ENCODE measurements at places on chromosomes 1 and 21.

- peak; percentile 27 for DNase-seq
Measured at GRCh38 chr1:153648000-153648643, 10.4 kb upstream of the SNAPIN start.

DNA sequence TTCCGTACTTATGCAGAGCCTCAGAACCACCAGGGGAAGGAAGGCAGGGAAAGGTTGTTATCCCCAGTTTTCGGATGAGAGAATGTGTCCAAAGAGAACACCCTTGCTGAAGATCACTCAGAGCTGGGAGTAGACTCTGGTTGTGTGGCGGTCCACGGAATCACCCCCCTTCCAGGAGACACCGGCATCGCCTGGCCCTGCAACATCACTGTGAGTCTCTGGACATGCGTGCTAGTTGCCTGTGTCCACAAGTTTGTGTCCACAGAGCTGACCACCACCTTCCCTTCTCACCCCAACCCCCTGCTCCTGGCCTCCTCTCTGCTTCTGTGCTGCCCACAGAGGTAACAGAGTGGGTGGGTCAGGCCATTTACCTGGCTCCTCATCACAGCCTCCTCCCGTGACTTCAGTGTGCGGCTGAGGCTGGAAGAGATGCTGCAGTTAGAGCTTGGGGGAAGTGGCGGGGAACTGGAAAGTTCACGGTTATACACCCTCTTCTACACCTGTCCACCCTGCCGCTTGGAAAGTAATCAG, 7.3 kb downstream of the MYBPH start:
- DNase-seq, result no peak

DNA sequence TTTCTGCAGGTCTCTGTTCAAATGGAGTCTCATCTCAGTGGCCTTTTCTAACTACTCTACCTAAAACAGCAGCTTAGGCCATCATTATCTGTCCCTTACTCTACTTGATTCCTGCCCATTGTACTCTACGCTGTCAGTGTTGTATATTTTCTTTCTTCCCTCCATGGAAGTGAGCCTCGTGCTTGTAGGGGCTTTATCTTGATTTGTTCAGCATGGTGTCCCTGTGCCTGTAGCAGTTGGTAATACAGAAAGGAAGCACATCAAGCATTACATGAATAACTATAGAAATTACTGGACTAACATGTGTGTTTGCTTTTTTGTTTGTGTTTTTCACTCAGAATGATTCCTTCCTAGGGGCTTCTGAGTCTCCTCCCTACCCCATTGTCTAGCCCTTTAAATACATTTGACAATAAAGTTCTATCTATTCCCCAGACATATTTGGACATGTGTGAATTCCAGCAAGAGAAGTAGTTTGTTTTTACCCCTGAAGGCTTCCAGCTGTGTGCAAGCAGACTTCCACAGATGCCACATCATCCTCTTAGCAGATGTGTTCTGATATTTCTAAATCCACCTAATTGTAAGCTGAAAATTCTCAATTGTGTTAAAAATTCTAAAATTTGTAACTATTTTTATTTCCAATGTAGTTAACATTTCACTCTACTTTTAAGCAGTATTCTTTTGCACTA, 40.3 kb downstream of the PRMT2 start:
- DNase-seq, result no peak

DNA sequence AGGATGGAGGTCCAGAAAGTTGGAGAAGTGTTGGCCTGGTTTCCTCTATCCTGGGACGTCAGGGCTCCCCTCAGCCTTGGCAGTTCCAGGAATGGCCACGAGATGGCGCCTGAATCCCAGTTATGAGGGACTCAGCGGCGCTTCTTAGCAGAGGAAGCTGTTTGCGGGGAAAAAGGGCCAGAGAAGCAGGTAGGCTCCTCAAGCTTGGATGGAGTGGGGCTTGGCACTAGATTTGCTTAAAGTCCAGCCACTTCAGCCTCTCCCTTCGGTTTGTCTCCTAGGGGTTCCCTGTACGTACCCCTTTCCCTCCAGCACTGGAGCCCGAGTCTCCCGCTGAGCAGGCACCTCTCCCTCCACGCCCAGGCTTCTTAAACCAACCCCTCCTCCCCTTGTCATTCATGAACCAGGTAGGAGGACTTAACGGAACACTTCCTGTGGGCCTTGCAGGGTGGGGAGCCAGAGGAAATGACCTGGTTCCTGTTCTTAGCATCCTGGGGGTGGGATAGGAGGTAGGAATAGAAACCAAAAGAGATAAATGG, 32.0 kb upstream of the TENT5B start:
- peak; percentile 98 for DNase-seq

DNA sequence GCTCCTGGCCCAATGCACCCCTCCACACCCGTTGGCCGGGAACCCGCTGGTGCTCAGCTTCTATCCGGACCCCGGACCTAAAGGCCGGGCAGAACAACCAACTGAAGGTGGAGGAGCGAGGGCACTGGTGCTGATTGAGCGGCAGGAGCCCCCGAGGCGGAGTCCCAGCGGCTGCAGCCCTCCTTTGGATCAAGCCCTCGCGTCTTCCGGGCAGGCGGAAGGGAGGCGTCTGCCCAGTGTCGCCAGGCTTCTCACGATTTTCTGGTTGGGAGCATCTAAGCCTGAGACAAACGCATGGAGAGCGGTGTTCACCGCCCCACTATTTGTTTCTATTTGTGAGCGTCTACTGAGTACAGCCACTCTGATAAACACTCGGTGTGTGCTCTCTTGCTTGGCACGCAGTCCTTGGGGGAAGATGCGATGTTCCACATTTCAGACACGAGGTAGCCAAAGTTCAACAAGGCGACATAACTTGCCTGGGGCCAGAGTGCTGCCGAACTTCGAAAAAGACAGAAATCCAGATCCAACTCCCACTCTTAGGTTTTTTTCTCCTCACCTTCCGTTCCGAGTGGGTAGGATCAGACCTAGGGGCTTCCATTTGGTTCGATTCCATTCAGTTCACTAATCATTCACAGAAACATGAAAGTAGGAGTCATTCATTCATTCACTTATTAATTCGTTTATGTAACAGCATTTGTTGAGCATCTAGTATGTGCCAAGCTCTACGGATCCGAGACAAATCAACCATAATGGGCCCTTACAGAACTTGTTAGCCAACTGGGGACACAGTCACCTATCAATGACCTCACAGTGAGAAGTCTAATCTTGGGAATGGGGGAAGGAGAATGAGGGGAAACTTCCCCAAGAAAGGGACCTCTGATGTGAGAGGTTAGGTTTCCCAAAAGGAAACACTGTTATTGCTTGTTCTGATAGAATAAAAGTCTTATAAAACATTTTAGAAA, 4.9 kb upstream of the DMRTA2 start:
- DNase-seq, result no peak

Measured in trophoblast cell (in vitro differentiated cells and primary cell).